D721Med (cell line): ENCODE measurements at places on chromosomes 4 and X.

DNA sequence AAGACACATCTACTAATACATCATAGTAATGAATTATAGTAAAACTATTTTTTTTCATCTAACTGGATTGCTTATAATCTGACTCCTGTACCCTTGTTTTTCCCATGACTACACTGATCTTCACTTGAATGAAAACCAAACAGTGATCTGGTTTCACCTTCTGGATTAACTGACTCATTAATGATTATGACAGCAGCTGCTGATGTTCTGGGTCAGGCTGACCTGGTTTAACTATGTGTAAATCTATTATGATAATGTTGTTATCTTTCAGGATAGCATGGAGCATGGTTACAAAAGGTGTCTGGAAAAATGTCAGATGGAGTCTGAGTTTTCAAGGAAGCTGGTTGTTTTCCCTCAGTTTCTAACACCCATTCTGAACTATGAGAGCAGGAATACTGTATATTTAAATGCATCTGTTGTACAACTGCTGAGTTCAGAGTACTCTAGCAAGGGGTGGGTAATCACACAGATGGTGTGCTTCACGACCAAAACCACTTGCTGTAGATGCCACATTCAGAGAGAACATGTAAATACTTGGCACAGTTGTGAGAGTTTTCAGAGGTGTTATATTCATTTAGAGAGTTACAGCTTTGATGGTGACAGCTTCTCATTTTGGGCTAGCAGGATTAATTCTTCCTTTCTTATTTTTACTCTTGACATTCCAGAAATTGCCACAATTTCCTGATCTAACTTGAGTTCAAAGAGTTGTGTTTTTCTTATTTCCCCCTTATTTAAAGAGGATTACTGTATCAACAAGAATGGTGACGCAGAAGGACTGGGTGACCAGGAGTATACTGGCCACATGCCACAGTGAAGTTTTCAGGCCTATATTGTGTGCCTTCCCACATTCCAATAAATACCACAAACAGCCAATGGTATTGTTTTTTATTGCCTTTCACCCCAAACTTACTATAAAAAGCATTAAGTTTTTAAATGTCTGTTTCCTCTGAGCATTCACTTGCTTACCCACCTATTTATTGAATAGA lies 249.7 kb upstream of the TET2 start:
- no peak for DNase-seq

DNA sequence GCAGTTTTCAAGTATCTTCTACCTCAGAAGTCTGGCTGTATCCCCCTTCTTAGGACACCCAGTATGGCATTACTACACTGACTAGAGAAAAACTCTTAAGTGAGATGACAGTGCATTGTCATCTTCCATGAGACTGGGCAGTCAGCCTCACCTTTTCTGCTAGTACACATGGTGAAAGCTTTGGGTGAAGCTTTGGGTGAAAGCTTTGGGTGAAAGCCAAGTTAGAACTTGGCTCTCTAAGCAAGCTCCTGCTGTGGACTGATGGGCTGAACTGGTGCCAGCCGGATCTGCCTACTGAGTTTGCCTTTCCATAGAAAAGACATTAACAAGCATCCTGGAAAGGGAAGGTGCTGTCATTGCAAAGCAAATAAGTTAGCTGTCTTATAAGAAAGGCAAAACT lies 8.8 kb downstream of the EPHA5 start:
- no peak for DNase-seq

DNA sequence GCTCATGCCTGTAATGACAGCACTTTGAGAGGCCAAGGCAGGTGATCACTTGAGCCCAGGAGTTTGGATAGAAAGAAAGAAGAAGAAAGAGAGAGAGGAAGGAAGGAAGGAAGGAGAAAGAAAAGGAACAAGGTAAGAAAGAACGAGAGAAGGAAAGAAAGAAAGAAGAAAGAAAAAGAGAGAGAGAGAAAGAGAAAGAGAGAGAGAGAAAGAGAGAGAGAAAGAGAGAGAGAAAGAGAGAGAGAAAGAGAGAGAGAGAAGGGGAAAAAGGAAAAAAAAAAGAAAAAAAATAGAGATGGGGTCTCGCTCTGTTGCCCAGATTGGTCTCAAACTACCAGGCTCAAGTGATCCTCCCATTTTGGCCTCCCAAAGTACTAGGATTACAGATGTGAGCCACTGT lies 22.5 kb downstream of the ING2 start:
- DNase-seq: no peak

GRCh38 chr4:5894266-5894665 lies 1.4 kb upstream of the CRMP1 start:
- peak; percentile 58 for DNase-seq

DNA sequence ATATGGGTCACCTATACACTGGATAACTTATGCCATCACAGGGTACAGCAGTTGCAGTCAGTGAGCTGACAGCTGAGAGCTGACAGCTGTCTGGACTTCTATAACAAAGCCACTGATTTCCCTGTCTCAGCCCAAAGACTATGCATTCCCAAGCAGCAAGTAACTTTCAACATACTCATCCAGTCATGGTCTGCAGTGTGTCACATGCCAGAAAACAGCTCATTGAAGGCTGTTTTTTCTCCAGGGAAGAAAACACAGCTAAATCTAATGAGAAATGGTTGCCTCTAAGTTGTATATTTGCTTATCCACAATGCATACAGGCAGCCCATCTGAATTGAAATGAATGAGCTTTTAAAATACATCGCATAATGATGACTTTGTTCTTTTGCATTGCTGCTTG lies 6.3 kb downstream of the KIAA1210 start:
- no peak for DNase-seq

GRCh38 chrX:110442635-110443034 lies 84.0 kb downstream of the RTL9 start:
- no peak for DNase-seq

GRCh38 chr4:188437535-188437934 lies 298.3 kb downstream of the TRIML1 start:
- DNase-seq: no peak

GRCh38 chr4:126087101-126087500 lies 772.3 kb downstream of the FAT4 start:
- DNase-seq: no peak

DNA sequence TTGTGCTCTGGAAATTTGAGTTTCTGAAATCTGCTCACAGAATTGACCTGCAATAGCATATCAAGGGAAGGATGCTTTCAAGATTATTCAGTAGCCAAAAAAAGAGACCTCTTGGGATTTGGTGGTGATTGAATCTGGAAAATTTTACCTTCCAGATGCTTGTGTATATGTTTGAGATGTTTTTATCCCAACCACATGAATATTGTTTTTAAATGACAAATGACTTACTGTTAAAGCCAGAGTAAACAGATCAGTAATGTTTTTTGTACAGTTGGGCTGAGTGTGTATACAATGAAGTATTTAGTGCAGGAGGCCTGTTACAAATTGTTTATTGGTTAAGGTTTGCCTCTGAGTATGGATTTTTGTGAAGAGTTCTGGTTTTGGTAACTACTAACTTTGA lies 126.5 kb downstream of the CBR4 start:
- DNase-seq: no peak

DNA sequence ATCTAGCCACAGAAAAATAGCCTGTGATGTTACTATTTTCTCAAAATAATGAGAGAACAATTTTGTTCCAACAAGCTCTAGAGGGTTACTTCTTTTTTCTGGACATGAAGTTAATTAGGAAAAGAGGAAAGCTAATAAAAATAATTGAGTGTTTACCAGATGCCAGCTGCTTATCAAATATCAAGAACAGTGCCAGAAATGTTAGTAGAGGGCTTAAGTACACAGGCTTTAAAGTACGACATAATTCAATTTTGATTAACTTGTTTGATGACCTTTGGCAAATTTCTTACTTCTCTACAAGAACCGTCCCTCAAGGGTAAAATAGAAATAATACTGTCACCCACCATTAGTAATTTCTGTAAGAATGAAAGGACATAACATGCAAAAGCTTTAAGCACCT lies 977.0 kb downstream of the FSTL5 start:
- no peak for DNase-seq

DNA sequence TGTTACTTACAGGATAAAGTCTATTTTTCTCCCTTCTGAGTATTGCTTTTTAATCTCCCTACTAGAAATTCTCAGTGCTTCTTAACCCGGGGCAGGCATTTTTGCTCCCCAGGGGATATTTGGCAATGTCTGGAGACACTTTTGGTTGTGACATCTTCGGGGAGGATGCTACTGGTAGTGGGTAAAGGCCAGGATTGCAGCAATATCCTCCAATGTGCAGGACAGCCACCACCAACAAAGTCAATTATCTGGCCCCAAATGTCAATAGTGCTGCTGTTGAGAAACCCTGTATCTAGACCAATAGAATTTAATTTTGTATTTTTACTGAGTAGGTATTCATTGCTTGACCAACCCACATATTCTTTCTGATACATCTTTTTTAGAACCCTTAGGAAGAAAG lies 669.5 kb upstream of the MAGEB2 start:
- DNase-seq: no peak

- DNase-seq: no peak
Measured at GRCh38 chr4:94475050-94475449, 23.3 kb downstream of the PDLIM5 start.

- DNase-seq: no peak
Measured at GRCh38 chr4:104451573-104451972, 43.1 kb downstream of the CXXC4 start.

DNA sequence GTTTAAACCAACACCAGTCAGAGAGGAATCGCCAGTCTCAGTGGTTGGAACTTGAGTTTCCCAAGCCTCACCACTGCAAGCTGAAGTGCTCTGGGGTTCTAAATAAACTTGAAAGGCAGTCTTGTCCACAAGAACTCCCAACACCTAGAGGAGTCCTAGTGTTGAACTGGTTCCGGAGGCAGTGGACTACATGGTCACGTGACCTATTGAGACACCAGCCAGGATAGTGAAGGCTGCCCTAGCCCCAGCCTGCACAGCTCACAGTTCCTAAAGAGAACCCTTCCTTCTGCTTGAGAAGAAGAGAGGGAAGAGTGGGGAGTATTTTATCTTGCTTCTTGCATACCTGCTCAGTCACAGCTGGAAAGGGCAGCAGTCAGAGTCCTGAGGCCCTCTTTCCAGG lies 1012.7 kb upstream of the ADGRL3 start:
- no peak for DNase-seq

- DNase-seq: no peak
Measured at GRCh38 chr4:98816386-98816785, 112.5 kb downstream of the EIF4E start.
